Stomach (tissue), 19 donors: ENCODE measurements at places on chromosomes 12 and 14.

- DNase-seq = no peak
These were observed 4.4 kb downstream of the CHST11 start for GRCh38 chr12:104460973-104461698.

- DNase-seq = no peak
These were observed 36.3 kb upstream of the MAP3K9 start for GRCh38 chr14:70845601-70846000.

GRCh38 chr14:103356024-103356682, 22.1 kb downstream of the EIF5 start:
- DNase-seq = no peak

DNA sequence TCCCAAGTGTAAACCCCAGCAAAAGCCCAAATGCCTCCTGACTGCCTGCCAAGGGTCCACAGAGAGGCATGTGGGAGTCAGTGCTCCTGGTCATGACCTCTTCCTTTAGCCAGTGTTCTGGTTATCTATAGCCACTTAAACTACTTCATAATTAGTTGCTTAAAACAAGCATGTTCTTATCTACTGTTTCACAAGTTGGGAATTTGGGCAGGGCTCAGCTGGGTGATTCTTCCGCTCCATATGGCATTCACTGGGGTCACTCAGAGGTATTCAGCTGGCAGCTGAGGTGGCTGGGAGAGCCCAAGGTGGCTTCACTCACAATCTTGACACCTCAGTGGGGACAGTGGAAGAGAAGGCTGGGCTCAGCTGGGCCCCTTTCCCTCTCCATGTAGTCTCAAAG, 184.0 kb upstream of the RGS6 start:
- no peak for DNase-seq

- DNase-seq = no peak
These were observed 27.2 kb upstream of the RESF1 start for GRCh38 chr12:31931796-31932715.

DNA sequence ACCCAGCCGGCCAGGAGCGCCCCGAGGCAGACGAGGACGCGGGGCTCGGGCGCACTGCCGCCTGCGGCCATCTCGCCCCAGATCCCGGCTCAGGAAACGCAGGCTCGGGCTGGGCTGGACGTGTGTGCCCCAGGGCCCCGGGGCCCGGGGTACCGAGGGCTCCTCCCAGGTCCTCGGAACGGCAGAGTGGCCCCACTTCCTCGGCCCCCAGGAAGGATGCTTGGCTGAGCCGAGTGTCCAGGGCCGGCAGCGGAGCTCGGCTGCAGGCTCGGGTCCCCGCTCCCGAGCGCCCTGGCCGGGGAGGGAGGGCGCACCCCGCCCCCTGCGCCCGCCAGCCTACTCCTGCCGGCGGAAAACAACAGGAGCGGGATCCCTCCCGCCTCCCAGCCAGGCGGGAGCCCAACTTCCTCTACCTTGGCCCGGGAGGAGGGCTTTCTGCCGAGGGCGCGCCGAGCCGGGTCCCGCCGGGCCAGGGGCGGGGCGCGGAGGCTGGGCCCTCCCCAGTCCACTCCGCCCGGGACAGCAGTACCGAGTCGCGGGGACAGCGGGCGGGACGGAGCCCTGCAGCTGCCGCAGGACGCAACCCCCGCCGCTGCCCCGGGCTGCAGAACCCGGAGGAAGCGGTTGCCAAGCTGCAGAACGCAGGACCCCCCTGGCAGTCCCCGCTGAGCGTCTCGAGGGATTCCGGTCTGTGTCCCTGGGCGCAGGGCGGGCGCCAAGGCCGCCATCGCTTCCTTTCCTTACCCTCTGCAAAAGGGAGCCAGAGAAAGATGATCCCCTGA, at the start of gene VSIG10:
Gene VSIG10, minus strand, starts transcription at position 411 of the 782 bp plus-strand sequence. Its CDS starts 340 bp downstream, at position 71.
- peak; percentile 86 for DNase-seq

- no peak for DNase-seq
These were observed 72.7 kb downstream of the SAMD4A start for GRCh38 chr14:54639611-54640010.

DNA sequence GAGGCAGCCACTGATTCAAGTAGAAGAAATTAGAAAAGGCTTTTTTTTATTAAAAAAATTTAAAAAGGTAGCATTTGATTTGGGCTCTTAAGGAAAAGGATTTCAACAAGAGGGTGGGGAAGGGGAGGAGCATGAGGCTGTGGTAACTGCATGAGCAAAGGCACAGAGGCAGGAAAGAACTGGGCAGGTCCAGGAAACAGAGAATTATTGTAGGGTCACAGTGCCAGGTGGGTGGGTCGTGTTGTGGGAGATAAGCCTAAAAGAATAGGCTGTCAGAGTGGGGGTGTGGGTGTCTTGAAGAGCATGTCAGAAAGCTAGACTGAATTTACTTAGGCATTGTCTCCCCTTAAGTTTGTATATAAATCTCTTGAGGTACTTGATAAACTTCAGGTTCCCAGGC, 7.8 kb downstream of the LIMA1 start:
- DNase-seq = peak; percentile 59

DNA sequence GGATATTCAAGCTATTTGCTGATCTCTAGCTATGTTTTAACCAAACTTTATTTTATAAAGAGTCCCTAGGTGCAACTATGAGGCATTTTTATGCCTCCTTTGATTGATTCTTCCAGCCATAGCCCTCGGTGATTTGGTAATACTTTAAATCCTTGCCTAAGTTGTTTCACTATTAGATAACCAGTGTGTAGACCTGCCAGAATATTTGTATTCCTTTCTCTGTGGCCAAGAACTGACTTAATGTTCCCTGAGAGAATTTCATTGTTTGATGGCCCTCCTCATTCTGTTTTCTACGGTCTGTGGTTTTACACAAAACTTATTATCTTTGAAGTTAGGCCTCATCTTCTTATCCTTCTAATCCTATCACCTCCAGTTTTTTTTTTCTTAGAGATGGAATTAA, 109.7 kb upstream of the MDGA2 start:
- no peak for DNase-seq

DNA sequence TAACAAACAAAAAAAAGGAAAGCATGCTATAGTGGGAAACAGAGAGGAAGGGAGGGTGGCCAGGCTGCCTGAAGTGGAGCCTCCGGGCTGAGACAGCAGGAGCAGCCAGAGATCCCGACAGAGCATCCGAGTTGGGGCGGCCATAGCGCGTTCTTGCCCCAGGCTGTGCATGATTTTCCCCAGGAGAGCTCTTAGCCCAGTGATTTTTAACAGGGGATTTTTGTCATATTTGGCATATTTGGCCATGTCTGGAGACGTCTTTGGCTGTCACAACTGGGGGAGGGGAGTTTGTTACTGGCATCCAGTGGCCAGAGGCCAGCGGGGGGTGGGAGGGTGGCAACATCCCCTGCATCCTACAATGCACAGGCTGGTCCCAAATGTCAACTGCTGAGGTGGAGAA, 23.6 kb downstream of the BDKRB1 start:
- no peak for DNase-seq

- DNase-seq = peak; percentile 27
These were observed 48.2 kb downstream of the MOK start for GRCh38 chr14:102256716-102257115.

- no peak for DNase-seq
These were observed 14.5 kb downstream of the ZNF839 start for GRCh38 chr14:102333795-102334705.

- no peak for DNase-seq
These were observed 183.4 kb upstream of the GZMB start for GRCh38 chr14:24817212-24818057.

DNA sequence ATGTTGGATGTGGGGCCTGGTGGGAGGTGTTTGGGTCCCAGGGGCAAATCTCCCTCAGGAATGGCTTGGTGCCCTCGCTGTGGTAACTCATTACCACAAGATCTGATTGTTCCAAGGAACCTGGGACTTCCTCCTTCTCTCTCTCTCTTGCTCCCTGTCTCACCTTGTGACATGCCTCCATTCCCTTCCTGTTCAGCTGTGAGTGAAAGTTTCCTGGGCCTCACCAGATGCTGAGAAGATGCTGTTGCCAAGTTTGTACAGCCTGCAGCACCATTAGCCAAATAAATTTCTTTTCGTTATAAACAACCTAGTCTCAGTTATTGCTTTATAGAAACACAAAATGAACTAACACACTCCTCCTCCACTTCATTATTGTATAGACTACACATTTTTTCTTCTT, 759.8 kb upstream of the MDGA2 start:
- DNase-seq = no peak

DNA sequence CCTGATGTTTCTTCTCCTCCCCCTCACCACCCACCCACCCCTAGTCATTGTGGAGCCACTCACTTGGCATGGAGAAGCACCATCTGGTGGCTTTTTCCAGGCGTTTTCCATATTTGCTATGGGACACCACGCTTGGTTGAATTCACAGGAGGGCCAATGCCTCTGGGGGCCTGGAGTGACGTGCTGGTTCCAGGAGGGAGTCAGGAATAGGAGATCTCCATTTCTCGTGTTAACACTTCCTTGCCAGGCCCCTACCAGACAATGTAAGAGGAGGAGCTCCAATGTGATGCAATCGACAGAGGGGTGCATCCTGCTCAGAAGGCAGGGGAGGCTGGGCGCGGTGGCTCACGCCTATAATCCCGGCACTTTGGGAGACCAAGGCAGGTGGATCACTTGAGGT, 21.6 kb upstream of the TESC start:
- DNase-seq = no peak

DNA sequence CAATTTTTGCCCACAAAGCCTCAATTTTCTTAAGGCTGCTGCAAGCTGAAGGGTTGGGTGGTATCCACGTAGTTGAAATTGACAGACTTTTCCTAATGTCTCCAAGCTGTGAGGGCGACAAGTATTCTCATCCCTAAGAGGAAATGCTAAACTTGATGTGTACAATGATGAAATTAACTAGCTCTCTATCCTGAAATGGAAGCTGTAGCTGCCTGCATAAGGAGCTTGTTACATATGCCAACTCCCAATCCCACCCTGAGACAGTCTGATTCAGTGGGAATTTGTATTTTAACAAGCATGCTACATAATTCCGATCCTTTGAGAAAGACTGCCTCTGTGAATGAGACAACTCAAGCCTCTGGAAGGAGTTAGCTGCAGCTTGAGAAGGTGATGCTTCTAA, 45.7 kb upstream of the MDM1 start:
- no peak for DNase-seq

- no peak for DNase-seq
These were observed 1212.4 kb upstream of the TMEM132C start for GRCh38 chr12:127054531-127054930.

DNA sequence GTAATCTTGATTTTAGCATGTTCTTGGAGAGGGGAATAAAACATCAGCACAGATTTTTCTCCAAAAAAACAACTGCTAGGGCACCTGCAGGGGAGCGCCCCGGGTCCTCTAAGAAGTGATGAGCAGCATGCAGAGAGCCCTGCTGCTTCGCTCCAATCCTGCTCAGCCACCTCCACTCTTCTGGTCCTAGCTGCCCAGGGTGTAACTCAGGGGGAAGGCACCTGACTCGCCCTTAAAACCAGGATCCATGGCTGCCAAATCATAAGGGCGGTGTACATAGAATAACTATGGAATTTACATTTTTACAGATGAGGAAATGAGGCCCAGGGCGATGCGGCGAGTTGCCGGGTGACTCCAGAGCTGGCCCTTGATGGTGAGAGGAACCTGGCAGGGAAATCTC, 204.7 kb downstream of the CALM1 start:
- no peak for DNase-seq

GRCh38 chr12:3034067-3034750, 43.0 kb upstream of the TSPAN9 start:
- peak; percentile 53 for DNase-seq

DNA sequence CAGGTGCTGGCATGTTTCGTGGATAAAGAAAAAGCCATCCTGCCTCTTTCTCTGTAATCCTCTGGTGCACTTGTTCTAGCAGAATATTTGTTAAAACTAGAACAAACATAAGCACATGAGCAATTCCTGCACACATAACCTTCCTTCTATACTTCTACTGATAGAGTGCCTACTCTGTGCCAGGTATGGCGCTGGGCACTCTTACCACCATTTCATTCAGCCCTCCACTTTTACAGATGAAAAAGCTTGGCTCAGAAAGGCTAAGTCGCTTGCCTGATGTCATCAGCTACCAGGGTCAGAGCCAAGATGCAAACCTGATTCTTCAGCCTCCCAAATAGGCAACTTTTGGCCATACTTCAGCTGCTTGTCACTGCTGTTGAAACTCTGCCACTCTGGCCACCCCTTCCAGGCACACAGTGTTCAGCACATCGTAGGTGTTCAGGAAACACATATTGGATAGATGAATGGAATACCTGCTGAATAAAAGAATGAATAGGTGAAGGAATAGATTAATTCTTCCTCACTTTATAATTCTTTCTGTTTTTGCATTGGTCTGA, 10.0 kb upstream of the C14orf132 start:
- no peak for DNase-seq

GRCh38 chr12:102379346-102380162, 100.8 kb downstream of the IGF1 start:
- no peak for DNase-seq

GRCh38 chr14:77099425-77100167, 1.5 kb downstream of the CIPC start:
- no peak for DNase-seq

GRCh38 chr12:107570721-107571120, 114.9 kb upstream of the PWP1 start:
- peak; percentile 35 for DNase-seq

DNA sequence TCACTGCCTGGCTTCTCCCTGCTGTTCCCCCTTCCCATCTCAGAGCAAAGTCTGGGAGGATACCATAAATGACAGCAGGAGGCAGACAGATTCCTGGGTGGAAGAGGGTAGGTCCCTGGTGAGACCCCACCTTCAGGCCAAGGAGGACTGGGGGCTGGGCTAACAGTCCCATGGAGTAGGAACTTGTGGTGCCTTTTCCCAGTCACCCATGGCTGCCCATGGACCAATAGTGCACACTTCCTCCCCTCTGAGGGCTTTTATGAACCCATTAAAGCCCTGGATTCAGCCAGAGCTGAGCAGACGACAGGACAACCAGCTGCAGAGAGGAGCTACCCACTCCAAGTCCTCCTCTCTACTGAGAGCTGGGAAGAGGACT, 36.6 kb upstream of the OR5AU1 start:
- no peak for DNase-seq

GRCh38 chr12:49507139-49507538, 31.7 kb upstream of the KCNH3 start:
- no peak for DNase-seq

GRCh38 chr12:85278598-85279448, 1.2 kb upstream of the ALX1 start:
- DNase-seq = no peak

- DNase-seq = no peak
These were observed 39.1 kb downstream of the TSPAN11 start for GRCh38 chr12:30965613-30965985.

DNA sequence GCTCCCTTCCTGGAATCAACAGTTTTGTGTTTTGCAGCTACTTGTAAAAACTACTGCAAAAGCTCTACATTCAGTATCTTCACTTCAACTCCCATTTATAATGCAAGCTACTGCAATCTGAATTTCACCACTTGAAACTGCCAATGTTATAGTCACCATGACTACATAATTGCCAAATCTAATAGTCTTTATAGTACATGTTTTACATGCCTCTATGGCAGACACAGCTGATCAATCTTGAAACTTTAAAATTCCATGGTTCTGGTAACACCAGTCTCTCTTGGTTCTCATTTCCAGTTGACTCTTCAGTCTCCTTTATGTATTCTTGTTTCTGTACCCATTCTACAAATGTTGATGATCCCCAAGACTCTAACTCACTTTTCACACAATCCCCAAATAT, 185.9 kb downstream of the MED13L start:
- DNase-seq = no peak
